Stimulated activated CD8-positive, alpha-beta memory T cell treated with anti-CD3 and anti-CD28 coated beads, Interleukin-7, amount 100 ng/mL, for 1 hour (primary cell): ENCODE measurements at places on chromosomes 4 and X.

- DNase-seq = no peak
These were observed 620.2 kb upstream of the BOD1L1 start for GRCh38 chr4:14247767-14248166.

DNA sequence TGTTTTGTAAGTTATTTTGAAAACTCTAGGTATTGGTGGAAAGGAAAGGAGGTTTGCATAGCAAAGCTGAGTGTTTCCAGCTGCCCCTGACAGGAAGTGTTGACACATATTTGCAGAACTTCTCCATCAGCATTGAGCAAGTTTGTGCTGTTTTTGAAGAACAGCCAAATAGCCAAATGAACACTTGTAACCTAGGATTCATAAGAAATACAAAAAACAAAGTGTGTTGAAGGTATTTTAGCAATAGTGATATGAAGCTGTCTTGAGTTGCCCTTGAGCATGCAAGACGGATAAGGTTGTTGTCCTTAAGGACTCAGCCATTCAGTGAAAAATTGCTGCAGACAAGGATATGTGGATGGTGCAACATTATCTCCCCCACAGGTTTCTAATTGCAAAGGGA, 68.3 kb upstream of the PGM2 start:
- no peak for DNase-seq

DNA sequence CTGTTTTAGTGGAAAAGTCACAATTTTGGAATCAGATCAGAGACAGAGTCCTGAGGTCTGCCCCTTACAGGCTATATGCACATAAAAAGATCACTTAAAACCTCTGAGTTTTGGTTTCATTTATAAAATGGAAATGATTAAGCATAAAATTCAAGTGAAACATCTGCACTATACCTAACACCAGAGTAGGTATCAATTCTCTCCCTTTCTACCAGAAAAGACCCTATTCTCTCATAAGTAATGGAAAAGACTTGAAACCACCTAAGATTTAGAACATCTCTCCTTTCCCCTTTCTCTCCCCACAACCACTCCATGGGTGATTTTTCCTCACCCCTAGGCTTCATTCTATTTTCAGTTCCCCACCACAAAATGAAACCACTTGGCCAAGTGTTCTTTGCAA, 907 bp downstream of the LHFPL1 start:
- DNase-seq = no peak

GRCh38 chr4:183345261-183345660, 23.0 kb upstream of the CLDN24 start:
- no peak for DNase-seq

DNA sequence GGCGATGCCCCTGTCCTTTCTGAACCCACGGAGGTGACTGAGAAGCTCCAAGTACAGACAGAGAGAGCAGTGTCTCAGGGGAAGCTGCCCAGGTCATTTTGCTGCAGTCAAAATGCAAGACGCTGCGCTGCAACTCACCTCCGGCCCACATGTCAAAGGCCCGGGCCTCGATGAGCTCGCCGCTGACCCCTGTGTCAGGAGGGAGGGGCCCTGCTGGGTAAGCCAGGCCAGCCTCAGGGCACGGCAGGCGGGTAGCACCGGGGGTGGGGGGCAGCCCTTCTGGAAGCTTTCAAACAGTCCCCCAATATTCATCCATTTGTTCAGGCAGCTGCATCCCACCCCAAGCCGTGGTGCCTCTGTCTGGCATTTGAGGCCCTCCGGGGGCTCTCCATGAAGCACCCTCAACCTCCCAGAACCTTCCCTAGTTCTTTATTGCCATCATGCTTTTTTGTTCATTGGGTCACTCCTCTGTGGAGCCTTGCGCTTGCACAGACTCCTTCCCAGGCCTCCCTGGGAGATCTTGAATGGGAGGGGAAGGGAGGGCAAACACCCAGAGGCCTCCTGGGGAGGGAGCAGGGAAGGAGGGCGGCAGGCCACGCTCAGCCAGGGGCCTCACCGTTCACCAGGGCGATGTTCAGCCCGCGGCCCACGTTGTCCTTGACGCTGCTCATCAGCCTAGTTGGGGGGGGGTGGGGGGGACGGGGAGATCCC, 8.2 kb downstream of the FAM3A start:
- no peak for DNase-seq
